Fibroblast of skin of scalp (primary cell): ENCODE measurements at places on chromosomes 2 and 18.
A peak's percentile ranks its signal among the peaks of the same experiment; 100 is the strongest.

- DNase-seq = no peak
These were observed 204.0 kb upstream of the ID2 start for GRCh38 chr2:8477552-8478470.

DNA sequence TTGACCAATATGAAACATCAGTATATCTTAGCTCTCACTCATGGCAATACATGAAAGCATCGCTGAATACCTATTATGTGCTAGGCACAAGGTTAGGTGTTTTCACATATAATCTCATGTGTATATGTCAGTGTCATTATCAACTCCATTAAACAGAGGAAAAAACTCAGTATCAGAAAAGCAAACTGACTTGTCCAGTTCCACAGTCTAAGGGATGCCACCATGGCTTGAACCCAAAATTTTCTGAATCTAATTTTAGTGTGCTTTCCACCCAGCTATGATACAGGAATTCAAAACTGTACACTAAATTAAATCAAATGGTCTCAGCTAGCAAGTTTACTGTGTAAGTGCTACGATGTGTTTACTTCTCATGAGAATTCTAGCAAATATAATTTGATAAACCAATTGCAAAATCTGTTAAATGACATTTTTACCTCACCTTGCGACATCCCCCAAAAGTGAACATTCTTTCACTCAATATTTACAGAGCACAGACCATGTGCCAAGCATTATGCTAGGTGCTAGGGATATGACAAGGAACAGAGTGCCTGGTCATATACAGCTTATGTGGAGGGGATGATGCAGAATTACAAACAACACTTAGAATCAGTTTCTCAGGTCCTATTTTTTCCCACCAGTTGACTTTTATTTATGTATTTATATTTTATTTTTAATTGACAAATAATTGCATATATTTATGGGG is 211.6 kb downstream of the PID1 start:
- DNase-seq = no peak

DNA sequence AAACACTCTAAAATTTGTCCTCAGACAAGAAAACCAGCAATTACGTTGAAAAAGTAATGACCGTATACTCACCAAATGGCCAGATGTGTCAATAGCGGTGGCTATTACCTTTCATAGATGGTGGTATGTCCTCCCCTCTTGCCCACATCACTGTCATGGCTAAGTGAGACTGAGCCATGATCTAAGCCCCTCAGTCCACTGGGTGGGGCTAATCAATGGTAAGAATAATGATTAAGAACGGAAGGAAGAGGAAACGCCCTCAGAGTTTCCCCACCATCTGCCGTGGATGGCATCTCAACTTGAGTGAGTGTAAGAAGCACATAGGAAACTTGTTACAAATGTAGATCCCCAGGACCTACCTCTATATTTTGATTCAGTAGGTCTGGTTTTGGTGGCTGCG is 65.8 kb upstream of the EFEMP1 start:
- DNase-seq = no peak

GRCh38 chr2:118242216-118242615 is 153.9 kb downstream of the INSIG2 start:
- peak; percentile 56 for DNase-seq

GRCh38 chr2:1658394-1659151 is 85.7 kb downstream of the PXDN start:
- no peak for DNase-seq

GRCh38 chr2:102357937-102358336 is 2.3 kb downstream of the IL18R1 start:
- DNase-seq = no peak

GRCh38 chr2:85712336-85712735 is 18.2 kb downstream of the GNLY start:
- DNase-seq = no peak

- DNase-seq = no peak
These were observed 583.4 kb upstream of the CDH2 start for GRCh38 chr18:28760299-28760698.

- no peak for DNase-seq
These were observed 773.7 kb upstream of the RAB6C start for GRCh38 chr2:129205766-129206165.

DNA sequence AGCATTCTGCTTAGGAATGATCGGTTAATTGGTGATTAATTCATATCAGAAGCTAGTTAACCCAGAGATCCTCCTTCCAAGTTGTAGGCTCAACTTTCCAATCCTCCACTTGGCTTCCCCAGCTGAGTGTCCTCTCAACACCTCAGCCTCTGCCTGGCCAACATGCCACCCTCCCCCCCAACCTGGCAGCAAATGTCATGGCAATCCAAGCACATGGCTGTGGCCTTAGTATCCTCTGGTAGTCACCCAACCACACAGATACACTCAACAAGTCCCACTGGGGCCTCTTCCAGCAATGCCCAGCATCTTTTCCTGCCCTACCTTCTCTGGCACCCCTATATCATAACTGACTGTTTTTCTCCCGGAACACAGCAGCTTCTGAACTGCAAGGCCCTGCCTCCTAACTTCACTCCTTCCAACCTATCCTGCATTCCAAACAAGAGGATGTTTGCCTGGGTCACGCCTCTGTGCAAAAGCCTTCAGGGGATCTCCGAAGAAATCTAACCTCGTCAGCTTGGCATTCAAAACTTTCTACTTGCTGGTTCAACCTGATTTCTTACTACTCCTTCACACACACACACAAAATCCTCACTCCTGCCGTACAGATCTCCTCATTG is 195.0 kb downstream of the CYP26B1 start:
- DNase-seq = no peak

DNA sequence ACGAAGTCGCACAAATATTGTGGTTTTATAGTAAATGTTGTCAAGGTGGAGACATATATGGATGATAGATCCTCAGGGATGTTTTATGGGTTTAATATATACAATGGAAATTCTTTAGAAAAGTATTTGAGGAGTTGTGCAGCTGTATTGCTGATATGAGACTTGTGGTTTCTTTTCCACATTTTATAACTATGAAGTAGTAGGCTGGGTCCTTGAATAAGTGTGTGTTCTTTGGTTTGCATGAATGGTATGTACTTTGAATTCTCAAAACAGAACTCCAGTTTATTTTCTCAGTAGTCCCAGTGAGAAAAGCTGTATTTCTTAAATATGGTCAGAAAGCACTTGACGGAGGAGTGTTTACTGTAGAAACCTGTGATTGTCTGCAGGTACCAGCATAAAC is 42.4 kb downstream of the PLCL1 start:
- peak; percentile 57 for DNase-seq

GRCh38 chr2:6392966-6393365 is 472.7 kb downstream of the CMPK2 start:
- peak; percentile 65 for DNase-seq

DNA sequence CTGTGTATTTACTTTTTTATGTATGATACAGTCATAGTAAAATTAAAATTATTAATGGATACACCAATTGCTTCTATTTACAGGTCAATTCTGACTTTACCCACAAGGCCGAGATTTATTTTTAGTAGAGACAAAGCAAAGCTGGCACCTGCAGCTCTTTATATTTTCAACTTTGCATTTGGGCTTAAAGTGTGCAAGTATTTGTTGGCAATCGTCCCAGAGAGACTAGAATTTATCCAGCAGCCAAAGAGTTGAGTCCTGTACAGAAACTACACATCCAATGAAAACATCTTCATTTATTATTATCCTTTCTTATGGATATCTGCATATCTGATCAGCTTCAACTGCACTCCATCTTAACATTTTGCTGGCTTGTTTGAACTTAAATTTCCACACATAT is 485.6 kb downstream of the SOX11 start:
- no peak for DNase-seq

DNA sequence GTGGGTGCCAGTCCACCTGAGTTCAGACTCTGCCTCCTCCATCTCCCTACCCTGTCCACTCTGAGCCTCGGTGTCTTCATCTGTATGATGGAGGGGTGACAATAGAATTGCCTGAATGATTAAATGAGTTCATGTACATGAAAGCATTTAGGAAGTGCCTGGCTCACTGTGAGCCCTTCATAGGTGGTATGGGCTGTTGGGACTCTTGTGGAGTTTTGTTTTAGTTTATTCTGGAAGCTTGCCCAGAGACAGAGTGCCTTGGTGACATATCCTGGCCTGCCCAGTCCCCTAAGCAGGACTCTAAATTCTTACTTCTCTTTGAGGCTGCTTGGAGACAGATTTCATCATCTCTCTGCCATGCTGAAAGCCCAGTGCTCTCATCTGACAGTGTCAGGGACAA is 24.5 kb upstream of the GIGYF2 start:
- peak; percentile 13 for DNase-seq

DNA sequence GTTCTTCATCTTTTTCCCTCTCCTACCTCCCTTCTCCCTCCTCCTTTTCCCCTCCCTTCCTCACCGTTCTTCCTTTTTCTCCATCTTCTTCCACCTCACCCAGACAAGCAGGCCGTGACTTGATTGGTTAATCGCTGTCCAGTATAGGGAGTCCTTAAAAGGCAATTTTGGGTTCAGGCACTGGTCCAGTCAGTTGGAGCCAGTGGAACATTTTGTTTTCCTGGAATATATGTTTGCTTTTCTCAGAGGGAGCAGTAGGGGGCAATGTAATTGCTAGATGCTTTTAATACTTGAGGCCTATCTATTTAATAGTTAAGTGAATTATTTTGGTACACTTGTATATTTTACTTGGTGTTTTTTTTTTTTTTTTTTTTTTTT is 15.0 kb downstream of the ELAC1 start:
- DNase-seq = peak; percentile 13

DNA sequence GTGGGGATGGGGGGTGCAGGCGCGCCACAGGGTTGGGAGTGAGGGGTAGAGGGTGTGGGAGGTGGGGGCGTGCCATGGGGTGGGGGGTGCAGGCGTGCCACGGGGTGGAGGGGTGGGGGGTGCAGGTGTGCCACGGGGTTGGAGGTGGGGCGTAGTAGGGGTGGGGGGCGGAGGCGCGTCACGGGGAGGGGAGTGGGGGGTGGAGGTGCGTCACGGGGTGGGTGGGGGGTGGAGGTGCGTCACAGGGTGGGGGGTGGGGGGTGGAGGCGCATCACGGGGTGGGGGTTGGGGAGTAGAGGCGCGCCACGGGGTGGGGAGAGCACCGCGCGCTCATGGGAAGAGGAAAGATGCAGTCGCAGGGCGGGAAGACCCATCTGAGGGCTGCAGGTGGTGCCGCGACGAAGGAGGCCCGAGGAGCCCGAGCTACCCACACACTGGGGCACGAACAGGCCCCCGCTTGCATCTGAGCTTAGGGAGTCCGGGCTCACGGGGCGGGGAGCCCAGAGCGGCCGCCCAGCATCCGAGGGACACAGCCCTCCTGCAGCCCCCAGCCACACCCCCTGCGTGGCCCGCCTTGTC is 37.5 kb downstream of the SNED1 start:
- DNase-seq = no peak

GRCh38 chr18:36769611-36770314 is 59.0 kb downstream of the TPGS2 start:
- DNase-seq = no peak

DNA sequence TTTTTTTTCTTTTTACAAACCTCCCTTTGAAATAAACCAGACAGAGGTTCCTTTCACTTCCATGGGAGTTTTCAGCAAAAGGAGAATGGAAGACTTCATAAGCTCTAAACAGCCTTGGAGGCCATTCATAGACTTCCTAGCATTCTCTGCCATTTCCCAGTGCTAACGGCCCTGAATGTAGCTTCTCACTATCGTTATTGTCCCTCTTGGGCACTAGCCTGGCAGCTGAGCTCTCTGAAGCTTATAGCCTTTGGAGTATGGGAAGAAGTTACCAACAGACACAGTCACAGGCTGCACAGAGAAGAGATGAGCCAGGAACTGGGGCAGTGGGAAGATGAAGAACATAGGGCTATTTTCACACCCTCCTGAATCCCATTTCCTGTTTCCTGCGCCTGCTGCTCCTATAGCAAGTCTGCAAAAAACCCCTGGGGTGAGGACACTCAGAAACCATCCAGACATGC is 29.1 kb upstream of the EPC2 start:
- no peak for DNase-seq

- DNase-seq = no peak
These were observed 76.6 kb downstream of the EMX1 start for GRCh38 chr2:72993933-72994280.

GRCh38 chr2:111653103-111653624 is 230.8 kb downstream of the ANAPC1 start:
- no peak for DNase-seq

GRCh38 chr2:144381716-144382115 is 138.2 kb downstream of the ZEB2 start:
- no peak for DNase-seq

DNA sequence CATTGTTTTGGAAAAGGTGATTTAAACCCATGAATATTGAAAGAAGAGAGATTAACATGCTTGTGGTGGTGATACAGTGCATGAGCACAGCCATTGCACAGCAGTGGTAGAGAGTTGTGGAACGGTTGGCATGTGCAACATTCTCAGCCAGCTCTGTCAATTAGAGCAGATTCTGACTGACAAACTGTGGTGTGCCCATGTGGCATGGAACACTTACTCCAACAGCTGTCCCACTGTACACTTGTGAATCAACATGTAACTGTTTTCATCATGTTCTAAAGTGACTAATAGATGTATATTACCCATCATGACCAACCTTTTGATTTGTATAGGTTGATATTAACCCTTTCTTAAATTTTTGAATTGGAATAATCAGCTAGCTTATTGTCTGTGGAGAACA is 55.6 kb downstream of the PKP4 start:
- DNase-seq = no peak

DNA sequence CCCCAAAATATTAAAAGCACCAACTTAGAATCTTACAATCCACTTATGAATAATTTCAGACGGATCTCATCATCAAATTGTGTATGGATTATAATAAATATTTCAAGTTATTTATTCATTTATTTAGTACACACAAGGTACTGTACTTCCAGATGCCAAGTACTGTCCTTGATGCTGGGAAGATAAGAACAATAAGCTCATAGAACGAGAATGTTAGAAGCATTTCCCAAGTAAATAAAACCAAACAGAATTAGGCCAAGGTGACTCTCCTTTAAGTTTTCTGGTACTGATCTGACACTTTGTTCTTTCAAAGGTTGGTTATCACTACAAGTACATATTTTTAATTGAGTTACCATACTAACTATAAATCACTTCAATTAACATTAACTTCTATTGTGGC is 416.1 kb upstream of the ETAA1 start:
- DNase-seq = no peak

GRCh38 chr2:147639386-147639785 is 205.4 kb upstream of the ACVR2A start:
- DNase-seq = no peak

DNA sequence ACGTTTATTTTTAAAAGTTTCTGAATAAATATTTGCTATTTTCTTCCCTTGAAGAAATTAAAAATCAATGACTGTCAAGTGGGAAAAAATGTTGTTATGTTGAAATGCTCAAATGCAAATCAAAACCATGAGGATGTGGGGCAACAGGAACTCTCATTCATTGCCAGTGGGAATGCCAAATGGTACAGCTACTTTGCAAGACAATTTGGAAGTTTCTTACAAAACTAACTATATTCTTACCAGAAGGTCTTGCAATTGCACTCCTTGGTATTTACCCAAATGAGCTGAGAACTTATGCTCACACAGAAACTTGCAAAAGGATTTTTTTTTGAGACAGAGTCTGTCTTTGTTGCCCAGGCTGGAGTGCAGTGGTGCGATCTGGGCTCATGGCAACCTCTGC is 7.4 kb upstream of the ACTG2 start:
- DNase-seq = no peak
